CD4-positive, alpha-beta memory T cell (primary cell): ENCODE measurements at places on chromosomes 11 and 22. TPM values are rescaled to one million over a fixed set of nuclear protein-coding genes. Genes with fewer than 3 reads are reported as not detected.

Gene SCGB1D2
- not detected for polyA plus RNA-seq

Gene CCDC188
- not detected for polyA plus RNA-seq

Gene CARNS1
- 0.81 TPM for polyA plus RNA-seq

Gene MPEG1
- polyA plus RNA-seq, result 0.14 TPM

Gene TRMU
- polyA plus RNA-seq, result 14.5 TPM

Gene RGL4
- 64.9 TPM for polyA plus RNA-seq

Gene SGSM1
- polyA plus RNA-seq, result 0.08 TPM

Gene PGA5
- not detected for polyA plus RNA-seq

Gene BDNF
- polyA plus RNA-seq, result not detected

Gene GSTT2B
- not detected for polyA plus RNA-seq

Gene HTATIP2
- 58.1 TPM for polyA plus RNA-seq

Gene ESAM
- 3.2 TPM for polyA plus RNA-seq

Gene KRTAP5-10
- not detected for polyA plus RNA-seq

Gene FGF4
- not detected for polyA plus RNA-seq

Gene PTPRCAP
- polyA plus RNA-seq, result 613 TPM

Gene NXPE1
- polyA plus RNA-seq, result not detected

Gene UBASH3B
- polyA plus RNA-seq, result 6.7 TPM

Gene P2RX6
- polyA plus RNA-seq, result 0.19 TPM

Gene DDX10
- polyA plus RNA-seq, result 16.1 TPM

Gene TRPM5
- polyA plus RNA-seq, result not detected

Gene C11orf86
- polyA plus RNA-seq, result not detected

Gene MPPED2
- polyA plus RNA-seq, result not detected

Gene SLC22A8
- not detected for polyA plus RNA-seq

Gene CDC45
- polyA plus RNA-seq, result 0.57 TPM

Gene SLC5A12
- polyA plus RNA-seq, result not detected
